RWPE1 (cell line): ENCODE measurements at places on chromosomes 7 and 10.

GRCh38 chr10:48574322-48574796 lies 30.5 kb downstream of the ARHGAP22 start:
- DNase-seq: no peak

DNA sequence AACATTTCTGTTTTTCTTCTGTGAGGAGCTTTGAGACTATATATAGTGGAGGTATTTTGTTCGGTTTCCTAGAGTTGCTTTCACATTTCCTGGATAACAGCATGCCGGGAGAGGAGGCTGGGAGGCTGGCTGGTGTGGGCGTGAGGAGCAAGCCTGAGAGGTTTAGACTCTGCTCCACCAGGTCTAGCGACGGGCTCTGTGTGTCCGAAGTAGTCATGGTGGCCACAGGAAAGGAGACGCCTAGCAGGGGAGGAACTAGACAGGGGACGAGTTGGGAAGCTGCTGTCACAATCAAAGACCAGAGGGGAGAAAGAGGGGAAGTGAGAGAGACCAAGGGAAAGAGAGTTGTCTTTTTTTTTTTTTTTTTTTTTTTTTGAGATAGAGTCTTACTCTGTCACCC lies 19.6 kb downstream of the PTPRE start:
- no peak for DNase-seq

GRCh38 chr7:158731761-158732160 lies 27.2 kb upstream of the NCAPG2 start:
- no peak for DNase-seq

GRCh38 chr10:104028146-104028545 lies 57.5 kb downstream of the COL17A1 start:
- DNase-seq: peak; percentile 60

DNA sequence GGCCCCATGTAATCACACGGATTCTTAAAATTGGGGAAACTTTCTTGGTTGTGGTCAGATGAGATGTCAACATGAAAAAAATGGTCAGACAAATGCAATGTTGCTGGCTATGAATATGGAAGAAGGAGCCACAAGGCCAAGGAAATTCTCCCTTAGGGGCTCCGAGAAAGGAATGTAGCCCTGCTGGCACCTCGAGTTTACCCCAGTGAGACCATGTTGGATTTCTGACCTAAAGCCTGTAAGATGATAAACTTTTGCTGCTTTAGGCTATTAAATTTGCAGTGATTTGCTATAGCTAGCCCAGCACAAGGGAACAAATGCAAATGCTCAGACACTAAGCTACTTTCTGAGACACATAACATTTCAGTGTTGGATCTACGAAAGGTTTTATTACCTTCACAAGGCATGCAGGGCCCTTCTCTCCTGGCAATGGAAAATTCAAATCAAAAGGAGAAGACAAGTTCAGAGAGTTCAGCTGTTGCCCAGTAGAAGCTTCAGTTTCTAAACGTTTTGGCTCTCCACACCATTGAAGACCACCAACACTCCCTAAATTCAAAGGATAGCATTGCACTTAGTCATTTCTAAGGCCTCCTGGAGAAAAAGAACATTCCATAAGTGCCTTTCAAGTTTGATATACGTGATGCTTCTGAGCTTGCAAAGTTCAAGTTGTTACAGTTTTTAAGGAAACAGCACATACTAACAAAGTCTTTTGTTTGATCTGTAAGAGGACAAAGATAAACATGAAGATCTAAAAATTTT lies 23.4 kb downstream of the MCMBP start:
- DNase-seq: peak; percentile 19

DNA sequence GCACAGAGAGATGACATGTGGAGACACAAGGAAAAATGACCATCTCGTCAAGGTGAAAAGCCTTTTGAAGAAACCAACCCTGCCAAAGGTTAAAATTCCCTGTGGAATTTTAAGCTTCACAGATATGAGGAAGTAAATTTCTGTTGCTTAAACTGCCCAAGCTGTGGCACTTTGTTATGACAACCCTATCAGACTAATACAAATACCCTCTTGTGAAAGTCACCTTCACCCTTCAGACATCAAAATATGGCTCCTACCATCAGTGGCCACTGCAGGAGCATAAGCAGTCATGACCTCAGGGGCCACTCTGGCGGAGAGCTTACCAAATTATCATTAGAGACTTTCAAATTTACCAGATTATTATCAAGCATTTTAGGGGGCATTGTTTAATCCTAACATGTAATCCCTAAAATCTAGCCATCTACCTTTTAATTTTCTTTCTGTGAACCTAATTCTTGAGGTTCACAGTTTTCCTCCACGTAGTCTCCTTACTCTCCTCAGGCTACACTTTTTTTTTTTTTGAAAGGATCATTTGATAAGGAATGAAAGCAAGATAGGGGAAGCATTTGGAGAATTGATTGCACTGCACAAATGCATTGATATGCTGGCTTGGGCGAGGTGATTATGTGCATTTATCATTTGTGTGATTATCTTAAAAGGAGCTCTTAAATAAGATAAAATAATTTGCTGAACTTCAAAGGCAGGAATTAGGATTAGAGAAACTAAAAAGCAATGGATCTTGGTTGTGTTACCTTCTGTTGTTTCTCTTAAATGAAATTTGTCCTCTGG lies 90.3 kb downstream of the TMEM168 start:
- DNase-seq: no peak

GRCh38 chr10:98472196-98472595 lies 25.5 kb upstream of the HPS1 start:
- no peak for DNase-seq

DNA sequence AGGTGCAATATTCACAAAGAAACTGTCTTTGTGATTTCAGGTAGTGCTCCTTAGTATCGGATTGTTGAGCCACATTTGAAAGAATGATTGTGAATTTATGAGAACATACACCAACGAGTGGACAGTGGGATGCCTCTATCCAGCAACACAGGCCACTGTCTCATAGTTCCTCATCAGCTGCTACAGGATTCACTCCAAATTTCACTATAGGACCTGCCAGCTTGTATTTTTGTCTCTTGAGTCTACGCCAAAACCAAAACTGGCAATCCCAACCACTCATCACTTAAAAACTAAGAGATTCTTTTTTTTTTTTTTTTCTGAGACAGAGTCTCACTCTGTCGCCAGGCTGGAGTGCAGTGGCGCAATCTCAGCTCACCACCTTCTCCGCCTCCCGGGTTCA lies 964.5 kb downstream of the CNTNAP2 start:
- no peak for DNase-seq

GRCh38 chr10:29585488-29585976 lies 49.2 kb downstream of the SVIL start:
- no peak for DNase-seq

- no peak for DNase-seq
Measured at GRCh38 chr10:11404901-11405300, 206.5 kb downstream of the USP6NL start.

GRCh38 chr10:115321360-115321759 lies 228.2 kb downstream of the ATRNL1 start:
- DNase-seq: no peak
